ENCODE measurements at places on chromosomes 7 and 10.

- DNase-seq = no peak
These were observed 101.0 kb upstream of the DNAAF5 start for GRCh38 chr7:625376-625971.

DNA sequence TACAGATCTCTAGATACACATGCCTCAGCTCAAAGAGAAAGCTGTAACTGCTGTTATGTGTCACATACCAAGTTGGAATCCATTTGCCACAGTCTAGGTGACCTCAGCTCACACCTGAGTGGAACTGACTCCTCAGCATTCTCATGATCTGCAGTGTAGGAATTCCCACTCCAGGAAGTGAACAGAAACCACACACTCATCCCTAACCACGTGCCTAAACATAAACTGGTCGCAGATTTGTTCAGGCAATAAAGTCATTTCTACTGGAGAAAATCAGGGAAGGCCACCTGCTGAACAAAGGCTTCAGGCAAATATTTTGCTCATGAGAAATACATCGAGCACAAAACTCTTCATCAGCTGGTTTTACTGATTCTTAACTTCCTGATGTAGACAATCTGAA is 23.0 kb upstream of the ZMYND11 start:
- DNase-seq = no peak

GRCh38 chr7:15603124-15603523 is 41.3 kb upstream of the AGMO start:
- no peak for DNase-seq

DNA sequence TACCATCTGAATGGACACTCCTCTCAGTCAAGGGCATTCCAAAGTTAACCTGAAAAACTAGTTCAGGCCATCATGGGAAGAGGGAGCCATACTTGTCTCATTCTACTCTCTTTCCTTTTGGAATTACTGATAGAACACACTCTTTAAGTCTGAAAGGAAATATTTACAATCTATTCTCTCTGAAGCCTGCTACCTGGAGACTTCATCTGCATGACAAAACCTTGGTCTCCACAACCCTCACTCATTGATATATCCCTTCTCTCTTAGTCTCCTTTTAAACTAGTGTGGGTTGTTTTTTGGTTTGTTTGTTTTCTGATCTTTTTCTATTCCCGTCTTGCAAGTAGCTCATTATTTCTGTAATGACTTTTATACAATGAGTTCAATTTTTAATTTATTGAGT is 169.5 kb downstream of the C1GALT1 start:
- no peak for DNase-seq

DNA sequence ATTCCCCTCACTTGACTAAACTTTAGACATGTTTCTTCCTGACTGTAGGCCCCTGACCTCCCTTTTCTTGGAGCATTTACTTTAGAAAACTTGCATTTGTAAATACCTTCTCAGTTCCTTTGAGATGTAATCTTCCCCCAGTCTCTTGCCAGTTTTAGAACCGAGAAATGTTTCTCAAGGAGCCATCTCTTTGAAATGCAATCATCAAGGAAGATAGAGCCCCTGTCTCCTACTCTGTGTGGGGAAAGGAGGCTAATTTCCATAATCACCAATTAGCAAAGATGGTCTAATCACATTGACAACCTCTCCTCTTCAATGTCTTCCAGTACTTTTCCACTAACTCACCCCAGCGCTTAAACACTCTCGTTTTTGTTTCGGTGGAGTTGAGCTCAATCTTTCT is 70.0 kb upstream of the SMIM30 start:
- no peak for DNase-seq

GRCh38 chr7:133139801-133140200 is 57.9 kb upstream of the CHCHD3 start:
- no peak for DNase-seq

GRCh38 chr7:158050441-158050977 is 537.1 kb downstream of the PTPRN2 start:
- DNase-seq = no peak

GRCh38 chr10:12158111-12158510 is 28.6 kb downstream of the SEC61A2 start:
- no peak for DNase-seq

DNA sequence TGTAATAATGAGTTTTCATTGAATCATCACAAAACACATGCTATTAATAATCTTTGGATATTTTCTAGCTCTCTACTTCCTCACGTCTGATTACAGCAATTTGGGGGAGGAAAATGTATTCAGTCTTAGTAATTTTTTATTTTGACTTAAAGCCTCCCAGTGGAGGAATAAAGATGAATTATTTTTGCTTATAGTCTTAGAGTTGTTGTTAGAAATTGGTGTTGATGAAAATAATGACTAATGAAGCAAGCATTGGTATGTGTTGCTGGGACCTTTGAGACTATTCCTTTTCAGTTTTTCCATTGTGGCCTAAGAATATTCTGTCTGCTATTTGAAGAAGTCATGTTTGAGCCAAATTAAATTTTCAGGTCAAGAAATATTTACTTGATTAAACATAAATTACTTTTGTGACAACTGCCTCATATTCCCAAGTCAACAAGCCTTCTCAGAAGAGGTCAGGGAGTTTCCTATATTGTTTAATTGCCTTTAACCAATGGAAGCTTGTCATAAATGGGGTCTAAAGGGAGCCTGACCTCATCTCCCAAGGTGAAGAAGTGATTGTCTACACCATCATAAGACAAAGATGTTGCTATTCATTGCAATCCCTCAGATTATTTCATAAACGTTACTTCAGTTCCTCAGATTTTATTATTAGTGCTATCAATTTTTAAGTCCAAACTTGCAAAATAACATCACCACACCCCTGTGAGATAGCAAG is 90.0 kb downstream of the ST7 start:
- no peak for DNase-seq

DNA sequence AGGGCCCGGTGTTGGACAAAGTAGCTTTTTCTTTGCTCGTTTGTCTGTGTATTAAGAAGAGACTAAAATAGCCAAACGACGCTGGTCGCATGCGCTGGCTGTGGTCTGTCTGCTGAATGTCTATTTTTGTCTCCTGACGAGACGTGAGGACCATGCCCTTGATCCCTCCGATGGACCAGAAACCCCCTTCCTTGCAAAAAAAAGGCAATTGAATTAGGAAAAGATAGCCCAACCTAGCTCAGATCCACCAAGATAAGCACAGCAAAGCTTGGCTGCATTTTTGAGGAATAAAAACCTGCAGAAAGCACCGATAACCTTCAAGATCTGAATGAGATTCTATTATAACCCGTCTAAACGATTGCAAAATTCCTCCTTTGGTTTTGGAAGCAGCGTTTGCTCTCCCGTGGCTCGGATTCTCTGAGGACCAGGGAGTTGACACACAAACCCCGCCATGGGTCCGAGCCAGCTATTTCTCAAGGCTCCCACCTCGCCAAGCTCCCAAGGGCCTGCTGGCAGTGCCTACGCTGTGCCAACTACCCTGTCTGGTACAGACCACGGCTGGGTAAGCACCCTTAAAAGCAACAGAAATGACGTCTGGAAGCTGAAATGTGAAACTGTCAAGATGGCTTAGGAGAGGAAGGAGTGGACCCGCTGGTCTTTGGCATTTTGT is 17.7 kb upstream of the TTYH3 start:
- no peak for DNase-seq

- no peak for DNase-seq
These were observed 16.9 kb upstream of the GPR146 start for GRCh38 chr7:1027242-1028043.

GRCh38 chr7:136912339-136912738 is 43.9 kb downstream of the CHRM2 start:
- DNase-seq = no peak

- DNase-seq = no peak
These were observed 3.3 kb downstream of the PTPN12 start for GRCh38 chr7:77540402-77540822.

DNA sequence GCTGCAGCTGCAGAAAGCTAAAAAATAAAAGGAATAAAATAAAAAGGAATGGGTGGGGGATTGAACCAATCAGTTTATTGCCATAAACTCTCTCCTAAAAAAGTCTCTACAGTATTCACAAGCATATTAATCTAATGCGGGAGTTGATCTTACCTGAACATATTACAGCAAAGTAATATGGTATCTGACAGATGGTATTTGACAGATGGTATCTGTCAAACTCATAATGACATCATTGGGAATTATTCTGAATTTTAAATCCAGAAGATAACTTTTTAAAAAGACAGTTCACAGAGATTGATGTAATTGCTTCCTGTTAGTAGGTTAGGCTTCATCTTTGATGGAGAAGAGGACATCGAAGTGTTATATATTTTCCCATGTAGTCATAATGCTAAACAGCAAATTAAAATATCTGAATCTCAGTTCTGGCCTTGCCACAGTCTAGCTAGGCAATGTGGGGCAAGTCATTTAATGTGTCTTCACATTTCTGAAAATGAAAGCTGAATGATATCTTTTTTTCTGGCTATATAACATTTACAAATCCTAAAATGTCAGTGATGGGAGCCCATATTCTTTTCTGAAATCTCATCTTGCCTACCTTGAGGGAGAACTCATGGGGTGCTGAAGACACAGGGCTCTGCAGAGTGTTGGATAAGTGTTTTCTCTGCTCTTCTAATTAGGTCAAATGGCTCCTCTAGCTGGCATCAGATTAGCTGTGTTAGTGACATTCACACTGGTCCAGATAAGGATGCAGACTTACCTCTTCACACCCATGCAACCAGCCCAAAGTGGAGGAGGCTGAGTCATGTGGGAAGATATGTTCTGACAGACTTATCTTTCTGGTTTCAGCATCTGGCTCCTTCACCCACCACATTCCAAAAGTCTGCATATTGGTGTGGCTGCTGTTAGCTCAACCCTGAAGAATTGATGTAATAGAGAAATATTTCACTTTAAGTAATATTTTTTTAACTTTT is 2.1 kb upstream of the LIPM start:
- DNase-seq = no peak

- DNase-seq = no peak
These were observed 29.9 kb downstream of the FANK1 start for GRCh38 chr10:125926247-125926646.

DNA sequence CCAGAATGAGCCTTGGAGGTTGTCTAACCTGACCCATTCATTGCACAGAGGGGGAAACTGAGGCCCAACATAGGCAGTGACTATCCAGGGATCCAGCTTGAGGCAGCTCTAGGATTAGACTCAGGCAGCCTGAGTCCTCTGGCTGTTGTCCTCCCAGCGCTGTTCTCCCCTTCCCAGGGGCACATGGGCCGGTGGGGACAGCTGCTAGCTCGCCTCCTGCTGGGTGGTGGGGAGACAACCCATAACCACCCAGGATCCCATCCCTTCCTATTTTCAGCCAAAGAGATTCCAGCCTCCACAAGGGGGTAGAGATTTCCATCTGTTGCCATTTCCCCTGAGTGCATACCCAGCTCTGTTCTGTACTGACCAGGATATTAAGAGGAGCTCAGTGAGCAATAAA is 145.1 kb upstream of the GPR26 start:
- no peak for DNase-seq

DNA sequence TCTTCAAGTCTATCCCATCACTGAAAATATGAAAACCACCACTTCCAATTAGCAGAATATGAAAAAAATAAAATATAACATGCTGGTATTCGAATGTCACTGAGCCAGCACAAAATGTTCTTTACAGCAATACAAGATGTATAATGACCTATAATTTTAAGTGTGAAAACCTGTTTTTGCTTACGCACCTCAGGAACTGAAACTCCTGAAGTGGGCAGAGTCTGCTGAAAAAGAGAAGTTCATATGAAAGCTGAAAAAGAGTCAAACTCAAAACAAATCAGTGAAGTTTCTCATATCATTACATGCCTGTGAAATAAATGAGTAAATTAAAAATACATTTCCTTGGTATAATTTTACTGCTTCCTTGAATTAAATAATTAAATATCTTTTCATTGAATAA is 272.5 kb downstream of the DGKB start:
- no peak for DNase-seq
